ENCODE measurements at places on chromosomes 16 and 17. TPM values are rescaled to one million over a fixed set of nuclear protein-coding genes. Genes with fewer than 3 reads are reported as not detected.

DNAI2 gene
- not detected for total RNA-seq

TNK1 gene
- total RNA-seq: 2.5 TPM

NSMCE1 gene
- total RNA-seq: 33.7 TPM

PIK3R6 gene
- 1.1 TPM for total RNA-seq

CACNA1G gene
- total RNA-seq: 8.9 TPM

DNA sequence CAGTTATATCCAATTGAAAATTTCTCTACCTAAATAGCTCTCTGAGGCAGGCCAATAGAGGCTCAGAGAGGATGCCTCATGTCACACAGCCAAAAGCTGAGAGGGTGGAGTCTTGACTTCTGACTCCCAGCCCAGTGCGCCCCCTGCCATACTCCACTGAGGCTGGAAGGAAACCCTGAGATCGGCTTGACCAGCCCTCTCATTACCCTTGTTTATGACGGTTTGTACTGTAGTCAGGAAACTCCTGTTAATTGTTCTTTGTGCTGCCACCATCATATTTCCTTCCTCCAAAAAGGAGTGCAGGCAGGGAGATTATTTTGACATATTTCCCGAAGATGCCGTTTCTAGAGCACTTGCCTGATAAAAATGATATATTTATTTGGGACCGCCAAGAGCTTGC, 107.9 kb downstream of the AIPL1 start:
- no peak for DNase-seq

- no peak for DNase-seq
Measured at GRCh38 chr16:31451681-31452351, 7.5 kb upstream of the ARMC5 start.

DNA sequence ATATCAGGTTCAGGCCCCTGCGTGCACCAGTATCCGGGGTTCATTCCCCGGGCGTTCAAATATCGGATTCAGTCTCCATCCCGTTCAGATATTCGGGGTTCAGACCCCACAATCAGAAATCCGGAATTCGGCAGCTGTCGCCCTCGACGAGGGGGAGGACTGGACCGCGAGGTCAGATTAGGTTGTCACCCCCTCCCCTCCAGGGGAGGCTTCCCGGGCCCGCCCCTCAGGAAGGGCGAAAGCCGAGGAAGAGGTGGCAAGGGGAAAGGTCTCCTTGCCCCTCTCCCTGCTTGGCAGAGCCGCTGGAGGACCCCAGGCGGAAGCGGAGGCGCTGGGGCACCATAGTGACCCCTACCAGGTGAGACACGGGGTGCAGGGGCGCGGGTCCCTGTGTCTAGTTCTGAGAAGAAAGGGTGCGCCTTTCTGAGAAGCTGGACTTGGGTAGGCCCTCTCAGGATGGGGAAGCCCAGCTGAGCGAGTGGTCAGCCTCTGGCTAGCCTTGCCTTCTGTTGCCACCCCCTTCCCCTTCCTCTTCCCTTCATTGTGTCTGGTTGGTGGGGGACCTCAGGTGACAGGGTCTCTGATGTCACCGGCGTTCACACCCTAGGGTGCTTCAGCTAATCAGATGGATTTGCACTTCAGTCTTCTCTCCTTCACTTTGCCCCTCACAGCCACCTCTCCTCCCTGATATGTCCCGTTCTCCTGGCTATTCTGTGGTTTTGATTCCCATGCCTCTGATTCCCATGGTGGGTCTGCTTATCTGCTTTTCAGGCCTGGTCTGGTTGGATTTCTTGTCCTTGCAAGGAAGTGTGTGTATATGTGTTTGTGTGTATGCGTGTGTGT, 844 bp downstream of the TAOK2 start:
- DNase-seq: peak; percentile 18

GRCh38 chr17:80453126-80453997, 23.0 kb downstream of the NPTX1 start:
- DNase-seq: no peak

GRCh38 chr17:66667491-66668030, 167.4 kb upstream of the CACNG5 start:
- no peak for DNase-seq

- DNase-seq: no peak
Measured at GRCh38 chr16:19505600-19506303, 16.1 kb downstream of the GDE1 start.

DNA sequence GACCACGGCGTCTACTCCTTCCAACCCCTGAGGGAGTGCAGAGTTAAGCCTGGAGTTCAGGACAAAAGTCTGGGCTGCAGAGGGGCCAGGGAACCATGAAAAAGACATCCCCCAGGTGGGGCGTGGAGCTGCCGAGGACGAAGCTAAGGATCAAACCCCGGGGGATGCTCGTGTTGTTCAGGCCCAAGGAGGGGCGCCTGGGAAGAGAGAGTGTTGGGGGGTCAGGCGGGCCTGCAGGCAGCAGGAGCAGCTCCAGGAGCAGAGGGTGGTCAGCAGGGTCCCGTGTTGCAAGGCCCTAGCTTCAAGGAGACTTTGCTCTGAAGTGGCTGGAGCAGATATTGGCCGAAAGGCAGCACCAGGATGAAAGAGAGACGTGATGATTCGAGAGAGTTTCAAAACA, 26.7 kb downstream of the NECAB2 start:
- no peak for DNase-seq

- no peak for DNase-seq
Measured at GRCh38 chr16:80691111-80691741, 113.2 kb downstream of the CDYL2 start.

DNA sequence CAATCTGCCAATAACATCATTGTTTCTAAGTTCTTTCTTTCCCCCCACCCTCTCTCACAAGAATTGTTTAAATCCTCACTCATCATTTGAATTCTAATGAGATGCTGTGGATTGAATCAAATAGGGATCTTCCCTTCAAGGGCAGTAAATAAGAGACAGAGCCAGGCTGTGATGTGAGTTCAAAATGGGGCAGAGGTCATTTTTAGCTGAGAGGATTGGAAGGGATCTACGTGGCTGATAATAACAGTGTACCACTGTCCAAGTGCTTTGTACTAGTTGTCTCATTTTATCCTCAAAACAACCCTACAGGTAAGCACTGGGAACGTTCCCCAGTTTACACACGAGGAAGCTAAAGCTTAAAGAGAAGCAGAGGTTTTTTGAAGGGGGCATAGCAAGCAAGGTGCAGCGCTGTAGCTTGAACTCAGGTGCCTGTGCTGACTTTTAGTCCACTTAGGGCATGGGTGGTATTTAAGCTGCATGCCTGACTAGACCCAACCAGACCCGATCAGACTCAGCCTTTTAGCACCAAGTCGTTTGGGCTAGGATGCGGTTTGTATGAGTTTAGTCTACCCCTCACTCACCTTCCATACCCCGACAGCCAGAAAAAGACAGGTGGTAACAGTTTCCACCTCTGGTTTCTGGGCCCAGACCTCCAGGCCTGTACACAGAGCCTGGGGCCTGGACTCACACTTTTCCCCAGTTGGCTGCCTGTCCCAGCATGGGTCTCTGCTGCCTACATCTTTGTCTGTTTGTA, 39.2 kb upstream of the CCR7 start:
- no peak for DNase-seq

- no peak for DNase-seq
Measured at GRCh38 chr17:27810211-27810901, 10.0 kb upstream of the NOS2 start.

GRCh38 chr16:49540836-49541235, 167.2 kb downstream of the C16orf78 start:
- DNase-seq: no peak

GRCh38 chr16:80938004-80938878, 68.4 kb downstream of the CMC2 start:
- peak; percentile 98 for DNase-seq
